ENCODE measurements at places on chromosomes 7 and 10.

GRCh38 chr10:102621443-102622325 is 22.6 kb upstream of the TRIM8 start:
- no peak for DNase-seq

GRCh38 chr7:68166525-68166924 is 1169.9 kb downstream of the TYW1 start:
- no peak for DNase-seq

GRCh38 chr10:28328346-28328745 is 25.5 kb upstream of the MPP7 start:
- no peak for DNase-seq

DNA sequence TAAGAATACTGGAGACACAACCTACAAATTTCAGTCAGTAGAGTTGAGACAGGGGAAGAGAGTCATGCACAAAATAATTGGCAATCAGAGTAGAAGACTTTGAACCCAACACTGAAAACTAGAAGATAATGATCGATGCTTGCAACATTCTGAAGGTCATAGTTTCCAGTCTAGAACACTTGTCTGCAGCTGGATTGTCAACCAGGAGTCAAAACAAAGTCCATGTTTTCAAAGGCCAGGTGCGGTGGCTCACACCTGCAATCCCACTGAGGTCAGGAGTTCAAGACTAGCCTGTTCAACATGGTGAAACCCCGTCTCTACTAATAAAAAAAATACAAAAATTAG is 26.8 kb upstream of the SMURF1 start:
- DNase-seq, result no peak

DNA sequence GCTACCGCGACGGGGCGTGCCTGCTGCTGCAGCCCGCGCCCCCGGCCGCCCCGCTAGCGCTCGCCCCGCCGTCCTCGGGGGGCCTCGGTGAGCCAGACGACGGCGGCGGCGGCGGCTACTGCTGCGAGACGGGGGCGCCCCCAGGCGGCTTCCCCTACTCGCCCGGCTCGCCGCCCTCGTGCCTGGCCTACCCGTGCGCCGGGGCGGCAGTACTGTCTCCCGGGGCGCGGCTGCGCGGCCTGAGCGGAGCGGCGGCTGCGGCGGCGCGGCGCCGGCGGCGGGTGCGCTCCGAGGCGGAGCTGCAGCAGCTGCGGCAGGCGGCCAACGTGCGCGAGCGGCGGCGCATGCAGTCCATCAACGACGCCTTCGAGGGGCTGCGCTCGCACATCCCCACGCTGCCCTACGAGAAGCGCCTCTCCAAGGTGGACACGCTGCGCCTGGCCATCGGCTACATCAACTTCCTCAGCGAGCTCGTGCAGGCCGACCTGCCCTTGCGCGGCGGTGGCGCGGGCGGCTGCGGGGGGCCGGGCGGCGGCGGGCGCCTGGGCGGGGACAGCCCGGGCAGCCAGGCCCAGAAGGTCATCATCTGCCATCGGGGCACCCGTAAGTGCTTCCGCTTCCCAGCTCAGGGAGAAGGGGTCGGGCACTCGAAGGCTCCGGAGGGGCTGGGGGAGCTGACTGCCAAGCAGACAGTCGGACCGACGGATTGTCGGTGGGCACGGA is 761 bp downstream of the PTF1A start:
- DNase-seq, result peak; percentile 26

DNA sequence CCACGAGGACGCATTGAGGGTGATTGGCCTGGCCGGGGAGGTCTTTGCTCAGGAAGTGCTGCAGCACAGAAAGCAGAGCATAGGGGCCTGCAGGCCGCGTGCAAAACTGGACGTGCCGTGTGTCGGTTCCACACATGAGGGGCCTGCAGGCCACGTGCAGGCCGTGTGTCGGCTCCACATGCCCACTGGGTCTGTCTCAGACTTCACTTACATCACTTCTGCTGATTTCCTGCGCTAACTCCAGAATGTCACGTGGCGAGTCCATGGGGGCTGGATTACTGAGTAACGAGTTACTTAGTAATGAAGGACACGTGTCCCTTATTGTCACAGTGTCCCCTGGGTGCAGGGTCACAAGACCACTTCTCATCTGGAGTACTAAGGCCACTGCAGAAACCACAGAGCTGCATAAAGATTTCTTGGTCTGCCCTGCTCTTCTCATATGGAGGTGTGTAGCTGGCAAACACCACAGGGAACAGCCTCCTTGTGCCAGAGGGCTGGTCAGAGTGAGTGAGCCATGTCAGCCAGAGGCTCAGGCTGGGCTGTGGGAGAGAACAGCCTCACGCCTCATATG is 60.8 kb downstream of the GDI2 start:
- DNase-seq, result no peak

GRCh38 chr7:104951546-104951945 is 62.5 kb upstream of the KMT2E start:
- no peak for DNase-seq

Measured in stimulated activated CD4-positive, alpha-beta T cell treated with anti-CD3 and anti-CD28 coated beads, Interleukin-2, amount 100 ng/mL, for 24 hours (primary cell).